Mucosa of gallbladder (tissue), 1 donor: ENCODE measurements at places on chromosomes 12 and 14. TPM values are rescaled to one million over a fixed set of nuclear protein-coding genes. Genes with fewer than 3 reads are reported as not detected.
A peak's percentile ranks its signal among the peaks of the same experiment; 100 is the strongest.

GRCh38 chr14:90903101-90903500, 86.9 kb upstream of the TTC7B start:
- DNase-seq, result peak; percentile 66

DNA sequence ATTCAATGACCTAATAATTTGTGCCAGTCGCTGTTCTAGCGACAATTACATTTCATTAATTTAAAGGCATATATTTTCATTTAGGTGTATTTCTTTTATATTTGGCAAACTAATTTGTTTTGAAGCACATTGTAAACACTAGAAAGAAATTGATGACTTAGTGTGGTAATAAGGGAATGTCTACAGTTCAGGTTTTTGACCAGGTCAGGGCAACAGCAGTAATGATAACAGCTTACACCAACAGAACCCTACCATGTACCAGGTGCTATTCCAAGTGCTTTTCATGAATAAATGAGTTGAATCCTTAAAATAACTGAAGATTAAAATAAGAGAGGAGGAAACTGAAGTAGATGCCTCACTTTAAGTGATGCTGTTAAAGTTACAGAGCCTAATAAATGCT, 85.4 kb upstream of the SLC38A2 start:
- DNase-seq, result no peak

- DNase-seq, result no peak
Observed at GRCh38 chr12:109201496-109201885, 85.1 kb downstream of the ACACB start.

DNA sequence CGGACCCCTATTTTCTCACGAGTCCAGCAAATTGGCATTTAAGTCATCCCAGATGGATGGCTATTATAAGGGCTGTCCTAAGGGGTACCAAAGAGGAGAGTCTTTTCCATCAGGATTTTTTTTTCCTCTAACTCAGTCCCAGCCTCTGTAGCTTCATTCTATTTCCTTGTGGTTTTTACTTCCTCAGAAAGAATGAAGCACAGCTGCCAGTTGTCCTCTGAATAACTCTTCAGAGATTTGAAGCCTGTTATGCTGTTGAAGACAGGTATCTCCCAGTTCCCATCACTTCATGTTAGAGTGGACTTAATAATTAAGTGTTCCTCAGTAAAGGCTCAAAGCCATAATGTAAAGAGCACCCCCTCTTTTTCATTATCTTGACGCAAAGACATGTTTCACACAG, 48.5 kb upstream of the HOXC13 start:
- DNase-seq, result no peak

- DNase-seq, result no peak
Observed at GRCh38 chr12:67773896-67774295, 125.4 kb downstream of the DYRK2 start.

DNA sequence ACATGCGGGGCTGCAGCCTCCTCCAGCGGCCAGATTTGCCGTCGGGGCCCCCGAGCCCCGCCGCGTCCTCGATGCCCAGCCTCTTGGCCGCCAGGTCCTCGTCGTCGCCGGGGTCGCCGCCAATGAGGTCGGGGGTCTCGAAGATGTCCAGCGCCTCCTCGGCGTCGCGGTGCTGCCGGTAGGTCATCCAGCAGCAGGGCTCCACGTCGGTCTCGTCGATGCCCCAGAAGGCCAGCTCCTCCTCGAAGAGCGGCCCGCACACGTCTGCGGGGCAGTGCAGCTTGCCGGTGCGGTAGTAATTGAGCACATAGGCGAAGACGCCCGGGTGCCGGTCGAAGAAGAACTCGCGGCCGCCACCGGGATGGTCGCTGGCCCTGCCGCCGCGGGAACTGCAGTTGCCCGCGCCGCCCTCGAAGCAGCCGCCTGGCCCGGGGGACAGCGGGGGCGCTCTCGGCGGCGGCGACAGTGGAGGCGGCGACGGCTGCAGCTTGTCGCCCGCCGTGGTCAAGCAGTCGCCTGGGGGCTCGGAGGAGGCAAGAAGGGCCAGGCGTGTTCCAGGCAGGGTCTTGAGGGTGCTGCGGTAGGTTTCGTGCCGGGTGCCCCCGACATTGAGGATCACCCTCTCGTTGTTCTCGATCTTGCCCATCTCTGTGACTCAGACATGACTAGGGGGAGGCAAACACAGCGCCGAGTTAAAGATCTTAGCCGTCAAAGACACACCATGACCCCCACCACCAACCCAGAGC, 2.1 kb downstream of the KCNC2 start:
- DNase-seq, result no peak

DNA sequence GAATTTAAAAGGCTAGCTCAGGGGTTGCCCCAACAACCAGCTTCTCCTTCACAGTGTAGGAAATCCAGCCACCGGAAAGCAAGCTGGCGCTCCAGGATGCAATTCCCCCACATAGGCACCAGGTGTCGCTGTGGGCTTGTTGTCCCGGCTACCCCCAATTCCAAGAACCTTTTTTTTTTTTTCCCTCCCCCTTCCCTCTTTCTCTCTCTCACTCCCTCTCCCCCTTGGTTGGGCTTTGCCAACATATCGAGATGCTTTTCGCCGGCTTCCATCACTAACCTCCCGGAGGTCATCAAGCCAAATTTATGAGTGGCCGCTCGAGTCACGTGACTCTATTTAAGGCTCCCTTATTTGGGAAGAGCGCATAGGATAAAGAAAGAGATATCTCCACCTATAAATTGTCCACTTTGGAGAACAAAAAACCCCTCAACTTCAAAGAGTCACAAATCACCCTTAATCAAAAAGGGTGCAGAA, at the start of gene HOXC5:
Gene HOXC5 (plus strand): TSS at position 424 of the 474 bp plus-strand sequence. CDS start 73 bp downstream, outside the sequence.
- DNase-seq, result peak; percentile 64

- no peak for DNase-seq
Observed at GRCh38 chr12:68521321-68521839, 89.3 kb upstream of the RAP1B start.

DNA sequence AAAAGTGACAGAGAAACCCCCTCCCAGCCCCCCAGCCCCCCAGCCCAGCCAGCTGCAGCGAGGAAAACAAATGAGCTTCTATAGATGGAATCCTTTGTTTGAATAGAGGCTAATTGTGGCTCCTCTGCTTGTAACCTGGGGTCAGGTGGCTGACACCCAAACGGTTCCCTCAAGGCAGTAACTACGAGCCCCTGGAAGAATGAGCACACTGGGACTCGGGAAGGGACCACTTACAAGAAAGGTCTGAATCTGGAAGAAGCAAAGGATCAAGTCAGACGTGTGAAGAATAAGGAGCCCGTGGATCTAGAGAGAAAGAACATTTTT, 108.7 kb upstream of the FUT8 start:
- no peak for DNase-seq

DNA sequence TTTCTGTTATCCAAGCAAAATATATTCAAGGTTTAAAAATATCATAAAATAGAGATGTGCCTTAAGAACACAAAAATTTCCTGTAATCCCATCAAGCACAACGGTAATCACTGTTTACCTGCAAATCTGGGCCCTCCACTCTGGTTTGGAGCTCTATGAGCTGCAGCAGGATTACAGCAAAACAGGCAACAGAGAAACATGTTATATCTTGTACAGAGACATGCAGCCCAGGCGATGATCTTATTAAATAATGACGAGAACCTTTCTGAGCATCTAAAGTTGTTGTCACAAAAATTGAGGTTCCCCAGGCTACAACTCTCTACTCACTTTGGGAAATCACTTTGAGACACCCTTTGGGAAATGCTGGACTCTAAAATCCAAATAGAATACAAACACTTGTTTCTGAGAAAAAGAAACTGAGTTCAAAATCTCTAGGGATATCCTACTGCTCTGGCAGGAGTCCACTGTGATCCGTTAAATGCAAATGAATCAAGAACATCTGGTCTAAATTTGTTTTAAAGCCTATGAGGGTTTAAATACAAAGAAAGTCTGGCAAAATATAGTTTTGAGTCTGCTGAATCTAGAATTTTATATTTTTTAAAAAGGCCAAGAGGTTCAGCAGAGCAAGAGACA, 36.3 kb downstream of the STON2 start:
- no peak for DNase-seq

DNA sequence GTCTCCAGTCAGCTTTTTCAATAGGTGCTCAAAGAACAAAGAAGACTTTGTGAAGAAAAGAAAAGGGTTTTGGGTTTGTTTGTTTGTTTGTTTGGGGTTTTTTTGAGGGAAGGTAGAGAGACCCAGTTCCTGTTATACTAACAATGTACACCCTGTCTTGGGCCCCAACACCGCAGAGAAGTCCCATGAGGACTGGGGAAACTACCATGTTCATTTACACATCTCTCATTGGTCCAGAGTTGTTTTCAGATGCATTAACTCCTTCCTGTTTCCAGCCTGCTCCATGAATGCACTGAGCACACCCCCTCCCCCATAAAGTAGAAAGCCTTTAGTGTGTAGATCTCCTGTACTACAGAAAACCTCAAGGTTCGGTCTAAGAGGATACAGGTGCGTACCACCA, 51.1 kb upstream of the SLC8A3 start:
- no peak for DNase-seq

GRCh38 chr14:80017795-80018194, 193.5 kb downstream of the DIO2 start:
- no peak for DNase-seq

DNA sequence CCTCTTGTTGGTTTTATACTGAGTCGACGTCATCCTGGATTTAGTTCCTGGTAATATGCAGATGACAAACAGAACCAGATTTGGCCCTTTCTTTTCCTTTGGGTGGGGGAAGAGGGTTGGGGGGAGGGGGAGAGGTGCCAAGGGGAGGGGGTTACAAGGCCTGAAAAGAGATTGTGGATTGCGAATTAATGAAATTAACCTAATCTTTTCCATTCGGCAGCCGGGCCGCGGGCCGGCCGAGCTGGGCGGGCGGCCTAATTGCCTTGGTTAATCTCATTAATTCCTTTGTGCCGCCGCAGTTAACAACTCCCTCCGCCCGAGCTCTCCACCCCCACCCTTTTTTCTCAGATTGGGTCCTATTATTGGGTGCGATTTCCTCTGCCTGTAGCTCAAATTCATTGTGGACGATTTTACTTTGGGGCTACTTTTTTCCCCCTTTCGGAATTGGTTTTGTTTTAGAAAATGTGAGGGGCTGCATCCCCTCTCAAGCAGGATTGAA, 387 bp upstream of the GSC start:
- no peak for DNase-seq

SLC7A7 gene
- 72.7 TPM for total RNA-seq

LTB4R2 gene
- total RNA-seq, result 6.1 TPM

TMEM119 gene
- 10.6 TPM for total RNA-seq

SERPINA3 gene
- 101 TPM for total RNA-seq

PKP2 gene
- 39.3 TPM for total RNA-seq

OR4E2 gene
- total RNA-seq, result not detected
